Left cardiac atrium (tissue), 4 donors: ENCODE measurements at places on chromosomes 2 and 18. TPM values are rescaled to one million over a fixed set of nuclear protein-coding genes. Genes with fewer than 3 reads are reported as not detected.

MYOM1 gene
- 351 TPM for total RNA-seq

CD302 gene
- total RNA-seq: 31.4 TPM

FNDC4 gene
- 32.5 TPM for total RNA-seq

DNA sequence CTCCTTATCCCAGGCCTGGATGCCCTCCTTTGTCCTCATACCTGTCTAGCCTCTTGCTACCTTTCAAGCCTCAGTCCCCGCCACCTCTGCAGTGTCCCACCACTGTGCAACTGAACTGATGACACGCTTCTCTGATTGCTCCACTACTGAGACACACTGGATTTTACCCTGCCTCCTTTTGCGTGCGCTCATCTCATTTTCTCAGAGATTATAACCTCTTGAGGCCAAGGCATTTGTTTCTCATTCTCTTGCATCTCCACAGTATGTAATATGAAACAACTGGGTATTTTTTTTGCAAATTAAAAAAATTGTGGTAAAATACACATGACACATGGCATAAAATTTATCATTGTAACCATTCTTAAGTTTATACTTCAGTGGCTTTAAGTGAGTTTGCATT is 95.4 kb downstream of the PRKCE start:
- DNase-seq: no peak
